IPS DF 19.7 (cell line): ENCODE measurements at places on chromosomes 4 and X.

DNA sequence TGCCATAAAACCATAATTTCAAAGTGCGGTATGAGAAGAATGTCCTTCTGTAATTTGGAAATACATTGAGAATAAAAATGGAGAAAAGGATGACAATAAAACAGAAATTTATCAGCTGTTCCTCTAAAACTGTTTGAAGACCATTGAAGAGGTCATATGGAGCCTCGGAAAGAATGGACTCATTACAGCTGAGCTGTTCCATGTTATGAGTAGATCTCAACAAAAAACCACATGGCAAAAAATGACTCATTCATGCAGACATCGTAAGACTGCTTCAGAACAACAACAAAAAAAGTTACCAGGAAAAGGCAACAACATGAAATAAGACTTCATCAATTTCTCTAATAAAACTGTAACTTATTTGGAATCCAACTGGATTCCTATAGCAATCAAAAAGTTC lies 39.7 kb downstream of the AKAP4 start:
- DNase-seq, result no peak

DNA sequence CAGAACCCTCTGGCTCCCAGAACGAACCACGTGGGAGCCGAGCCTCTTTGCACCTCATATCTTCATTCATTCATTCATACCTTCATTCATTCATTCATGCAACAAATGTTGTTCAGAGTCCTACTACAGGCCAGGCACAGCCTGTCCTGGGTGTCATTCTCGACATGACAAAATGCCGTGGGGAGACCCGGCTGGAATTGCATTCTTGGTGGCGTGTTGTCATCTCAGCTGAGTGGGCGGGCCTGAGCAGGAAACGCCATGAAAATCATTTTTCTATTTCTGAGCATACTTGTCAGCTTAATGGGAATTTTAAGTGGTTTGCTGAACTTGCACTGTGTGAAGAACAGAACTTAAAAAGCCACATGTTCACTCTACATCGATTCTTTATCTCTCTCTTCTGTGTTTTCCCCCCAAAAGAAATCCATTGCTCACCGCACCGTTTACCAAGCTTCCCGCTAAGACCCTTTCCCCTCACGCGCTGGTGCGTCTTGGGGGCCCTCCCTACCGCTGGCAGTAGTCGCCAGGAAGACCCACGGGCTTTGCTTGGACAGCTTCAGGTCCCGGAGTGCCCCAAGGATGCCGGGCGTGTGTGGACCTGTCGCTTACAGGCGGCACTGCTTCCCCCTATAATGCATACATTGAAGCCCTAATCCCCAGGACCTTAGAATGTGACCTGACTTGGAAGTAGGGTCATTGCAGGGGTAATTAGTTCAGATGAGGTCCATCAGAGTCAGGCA lies 41.6 kb upstream of the HMX1 start:
- no peak for DNase-seq

GRCh38 chr4:147787204-147787603 lies 55.3 kb downstream of the ARHGAP10 start:
- no peak for DNase-seq

GRCh38 chrX:71533851-71534561 lies 1.1 kb downstream of the OGT start:
- DNase-seq, result no peak

GRCh38 chr4:138202686-138203085 lies 39.5 kb downstream of the SLC7A11 start:
- no peak for DNase-seq

GRCh38 chr4:176191974-176192373 lies 3.4 kb downstream of the SPATA4 start:
- DNase-seq, result no peak

DNA sequence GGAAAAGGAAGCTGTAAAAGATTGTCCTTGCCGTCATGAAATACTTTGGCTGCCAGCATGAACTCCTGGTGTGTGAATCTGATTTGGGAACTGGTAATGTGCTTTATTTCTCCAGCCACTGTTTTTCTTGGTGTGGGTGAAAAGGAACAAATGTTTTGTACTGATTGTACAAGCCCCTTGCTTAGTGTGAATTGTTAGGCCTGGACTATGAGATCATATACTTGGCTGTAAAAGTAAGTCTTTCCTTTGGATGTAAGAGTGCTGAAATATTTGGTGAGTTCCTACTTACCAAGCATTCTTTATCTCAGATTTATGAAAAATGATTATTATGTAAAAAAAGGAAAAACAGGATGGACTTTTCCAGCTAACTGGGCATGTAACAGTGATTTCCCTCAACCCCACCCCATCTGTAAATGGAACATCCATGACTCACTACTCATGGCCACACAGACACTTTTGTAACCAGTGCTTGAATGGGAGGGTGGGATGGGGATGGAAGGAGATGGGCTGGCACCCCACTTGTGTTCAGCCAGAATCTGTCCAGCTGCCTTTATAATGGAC lies 6.3 kb downstream of the FNIP2 start:
- no peak for DNase-seq

DNA sequence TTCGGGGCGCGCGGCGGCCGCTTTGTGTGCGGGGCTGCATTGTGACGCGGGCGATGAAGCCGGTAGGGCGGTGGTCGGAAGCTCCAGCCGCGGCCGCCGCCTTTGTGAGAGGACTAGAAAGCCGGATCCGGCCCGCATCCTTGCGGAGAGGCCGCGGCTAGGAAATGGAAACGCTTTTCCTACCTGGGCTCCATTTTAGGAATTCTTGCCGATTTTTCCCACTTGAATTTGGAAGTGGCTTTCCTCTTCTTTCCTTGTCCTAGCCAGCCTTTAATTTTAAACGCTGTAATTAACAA lies 708 bp downstream of the TMSB4X start:
- no peak for DNase-seq

- no peak for DNase-seq
Observed at GRCh38 chr4:105288121-105288520, 141.4 kb downstream of the TET2 start.

GRCh38 chr4:39435659-39436563 lies 22.8 kb downstream of the RPL9 start:
- DNase-seq, result no peak

DNA sequence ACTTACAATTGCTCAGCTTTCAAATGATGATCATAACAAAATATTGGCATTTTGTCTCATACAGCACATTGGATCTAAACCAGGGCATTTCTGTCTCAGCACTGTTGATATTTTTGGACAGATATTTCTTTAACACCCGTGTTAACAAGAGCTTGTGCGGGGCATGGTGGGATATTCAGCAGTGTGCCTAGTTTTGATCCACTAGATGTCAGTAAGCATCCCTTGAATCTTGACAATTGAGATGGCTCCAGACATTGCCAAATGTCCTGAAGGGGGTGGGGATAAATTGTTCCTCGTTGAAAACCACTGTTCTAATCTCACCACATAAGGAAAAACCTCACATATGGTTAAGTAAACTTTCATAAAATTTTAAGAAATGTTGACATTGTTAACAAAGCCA lies 806.3 kb downstream of the STIM2 start:
- no peak for DNase-seq

DNA sequence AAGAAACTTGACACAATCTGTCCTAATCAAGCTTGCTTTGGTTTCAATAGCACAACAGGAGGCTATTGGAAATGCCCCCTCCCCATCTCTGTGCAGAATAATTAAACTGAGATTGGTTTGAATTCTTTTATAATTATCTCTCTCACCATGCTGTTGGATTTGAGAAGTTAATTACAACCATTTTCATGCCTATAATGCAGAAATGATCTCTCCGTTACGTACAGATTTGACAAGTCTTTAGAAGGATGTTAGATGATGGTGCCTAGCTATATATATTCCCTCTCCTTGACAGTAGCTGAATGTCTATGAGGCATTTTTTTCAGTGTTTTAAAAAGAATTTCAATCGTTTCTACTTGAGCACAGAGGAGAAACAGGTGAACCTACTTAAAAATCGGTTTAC lies 488.4 kb upstream of the TECRL start:
- no peak for DNase-seq

GRCh38 chr4:35151816-35152572 lies 1092.3 kb downstream of the ARAP2 start:
- no peak for DNase-seq

GRCh38 chr4:19969492-19969891 lies 282.2 kb upstream of the SLIT2 start:
- no peak for DNase-seq
